ENCODE measurements at places on chromosomes 16 and 17.

GRCh38 chr16:11740567-11740966 lies 2.1 kb downstream of the TXNDC11 start:
- peak; percentile 16 for DNase-seq

GRCh38 chr17:57130708-57131461 lies 45.8 kb downstream of the AKAP1 start:
- DNase-seq = peak; percentile 84

DNA sequence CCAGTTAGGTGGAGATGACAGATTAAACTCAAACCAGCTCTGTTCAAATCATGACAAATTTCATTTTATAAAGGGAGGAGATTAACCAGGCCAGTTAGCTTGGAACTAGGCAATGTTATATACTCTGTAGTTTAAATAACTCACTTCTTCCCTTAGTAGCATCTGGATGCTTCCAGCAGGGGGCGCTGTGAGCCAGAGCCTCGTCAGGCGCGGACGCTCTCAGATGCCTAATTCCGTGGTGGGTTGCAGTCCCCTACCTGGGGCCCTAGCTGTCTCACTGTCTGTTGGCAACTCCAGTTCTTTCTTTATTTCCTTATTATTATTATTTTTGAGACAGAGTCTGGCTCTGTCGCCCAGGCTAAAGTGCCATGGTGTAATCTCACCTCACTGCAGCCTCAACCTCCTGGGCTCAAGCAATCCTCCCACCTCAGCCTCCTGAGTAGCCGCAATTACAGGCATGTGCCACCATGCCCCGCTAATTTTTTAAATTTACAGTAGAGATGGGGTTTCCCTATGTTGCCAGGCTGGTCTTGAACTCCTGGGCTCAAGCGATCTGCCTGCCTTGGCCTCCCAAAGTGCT lies 17.3 kb upstream of the WFDC1 start:
- DNase-seq = peak; percentile 67

DNA sequence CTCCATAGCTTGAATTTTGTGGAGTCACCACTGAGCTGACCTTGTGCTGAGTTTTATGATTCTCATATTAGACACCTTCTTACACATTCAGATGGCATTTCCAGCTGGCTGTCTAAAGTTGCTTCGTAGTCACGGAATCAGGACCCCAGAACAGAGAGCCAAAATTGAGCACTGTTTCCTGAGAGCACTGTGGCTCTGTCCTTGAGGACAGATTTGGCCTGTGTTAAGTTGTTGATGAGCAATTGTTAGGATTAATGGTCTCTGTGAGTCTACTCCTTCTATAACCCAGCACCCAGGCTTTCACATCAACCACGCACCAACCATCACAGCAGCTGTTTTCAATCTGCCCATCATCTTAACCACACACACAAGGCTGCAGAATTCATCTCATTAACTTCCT lies 277.5 kb upstream of the HSBP1 start:
- DNase-seq = peak; percentile 76

DNA sequence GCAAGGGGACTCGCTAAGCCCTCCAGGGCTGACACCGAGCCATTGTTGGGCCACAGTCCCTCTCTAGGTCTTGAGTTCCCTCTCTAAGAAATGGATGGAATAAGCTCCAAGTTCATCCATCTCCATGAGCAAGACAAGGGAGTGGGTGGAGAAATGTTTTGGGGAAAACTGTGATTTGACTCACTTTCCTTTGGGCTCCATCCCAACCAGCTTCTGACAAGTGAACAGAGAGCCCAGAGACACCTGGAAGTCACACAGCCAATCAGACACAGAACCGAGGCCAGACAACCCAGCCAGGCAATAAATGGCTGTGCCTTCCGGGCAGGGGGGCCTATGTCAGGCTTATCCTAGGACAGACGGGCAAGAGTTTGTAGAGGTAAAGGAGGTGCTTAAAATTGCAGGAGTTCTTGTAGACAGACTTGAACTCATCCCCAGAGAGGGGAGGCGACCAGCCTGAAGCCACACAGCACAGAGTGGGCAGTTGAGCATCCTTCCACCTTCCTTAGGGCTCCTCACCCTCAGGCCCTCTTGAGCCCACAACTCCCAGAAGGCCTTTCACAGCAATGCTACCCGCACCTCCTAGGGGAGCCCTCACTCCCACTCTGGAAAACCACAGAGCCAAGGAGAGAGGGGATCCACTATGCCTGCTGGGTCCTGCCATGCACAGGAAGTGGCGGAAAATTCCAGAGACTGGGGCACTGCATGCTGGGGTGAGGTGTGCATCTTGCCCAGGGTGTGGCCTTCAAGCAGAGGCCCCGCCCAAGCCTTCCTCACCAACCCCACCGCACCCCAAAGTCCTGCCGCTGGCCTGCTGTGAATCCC lies 9.5 kb upstream of the FAM83G start:
- no peak for DNase-seq

Data from cardiac fibroblast (primary cell).